Prostate gland (tissue), 2 donors: ENCODE measurements at places on chromosomes 16 and 17. TPM values are rescaled to one million over a fixed set of nuclear protein-coding genes. Genes with fewer than 3 reads are reported as not detected.

Gene KRT25
- total RNA-seq: 0.62 TPM

Gene TMEM238L
- 7.7 TPM for total RNA-seq

Gene MED13
- total RNA-seq: 72.1 TPM

Gene ACAP1
- total RNA-seq: 6.5 TPM

Gene CCDC200
- total RNA-seq: 2.7 TPM

Gene FGF11
- total RNA-seq: 1.2 TPM

Gene TTLL6
- total RNA-seq: 4.0 TPM

Gene TBX2
- 9.2 TPM for total RNA-seq

Gene ELMO3
- 36.7 TPM for total RNA-seq

Gene KRT33B
- not detected for total RNA-seq

Gene STAC2
- total RNA-seq: 3.9 TPM

Gene ACSM2A
- total RNA-seq: not detected

Gene KRTAP9-3
- total RNA-seq: not detected

Gene EVI2A
- total RNA-seq: 4.9 TPM

Gene MYLK3
- total RNA-seq: 54.2 TPM

Gene SLC2A4
- 13.8 TPM for total RNA-seq

Gene MT1H
- not detected for total RNA-seq

Gene TNFRSF13B
- total RNA-seq: not detected

Gene KIFC3
- 16.3 TPM for total RNA-seq

Gene ST6GALNAC2
- 23.1 TPM for total RNA-seq

Gene KCNG4
- not detected for total RNA-seq

Gene PRSS8
- total RNA-seq: 118 TPM

Gene TBX21
- 0.45 TPM for total RNA-seq

Gene TRIM65
- 28.1 TPM for total RNA-seq

Gene CCR7
- total RNA-seq: not detected

Gene YBX2
- 49.1 TPM for total RNA-seq

Gene CHST4
- 1.2 TPM for total RNA-seq

Gene MEIOC
- not detected for total RNA-seq

Gene TMEM94
- total RNA-seq: 128 TPM

Gene MYL11
- total RNA-seq: 23.5 TPM

Gene SDR42E1
- 7.2 TPM for total RNA-seq

Gene ZNF689
- total RNA-seq: 17.8 TPM

Gene HSD17B1
- 4.1 TPM for total RNA-seq

Gene HBQ1
- not detected for total RNA-seq

Gene PABPN1L
- total RNA-seq: 4.1 TPM

Gene IRX5
- total RNA-seq: 12.7 TPM
